DND-41 (cell line): ENCODE measurements at places on chromosomes 3 and 15.
A peak's percentile ranks its signal among the peaks of the same experiment; 100 is the strongest.

GRCh38 chr15:91694831-91695210 is 158.7 kb upstream of the SLCO3A1 start:
- DNase-seq: no peak

DNA sequence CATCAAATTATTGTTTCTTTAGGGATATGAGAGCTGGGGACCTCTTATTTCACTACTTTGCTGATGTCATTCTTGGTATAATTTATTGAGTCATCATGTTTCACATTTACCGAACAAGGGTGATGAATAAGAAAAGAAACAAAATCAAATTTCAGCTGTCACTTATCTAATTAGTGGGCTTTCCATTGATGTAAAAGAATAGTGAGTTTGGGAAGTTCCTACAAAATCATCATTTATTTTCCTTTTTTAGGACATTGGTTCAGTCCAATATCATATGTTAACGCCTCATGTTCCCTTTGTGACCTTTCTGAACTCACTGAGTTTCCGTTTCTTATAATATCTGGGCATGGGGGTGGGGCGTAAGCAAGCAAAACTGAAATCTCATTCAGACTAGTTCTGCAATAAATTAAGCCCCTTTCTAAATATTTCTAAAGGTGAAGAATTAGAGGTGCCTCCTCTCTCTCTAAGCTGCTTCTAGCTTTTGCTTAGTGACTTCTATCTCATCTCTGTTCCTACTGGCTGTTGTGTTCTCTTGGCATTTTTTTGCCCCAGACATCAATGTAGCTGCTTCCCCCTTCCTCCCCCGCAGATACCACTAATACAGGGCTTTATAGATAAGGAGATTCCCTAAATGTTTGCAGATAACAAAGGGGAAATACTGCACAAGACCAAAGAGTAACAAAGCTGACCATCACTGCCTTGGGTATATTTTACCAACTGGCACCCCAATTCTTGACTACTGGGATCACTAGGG is 238.0 kb upstream of the CTNNB1 start:
- DNase-seq: no peak

DNA sequence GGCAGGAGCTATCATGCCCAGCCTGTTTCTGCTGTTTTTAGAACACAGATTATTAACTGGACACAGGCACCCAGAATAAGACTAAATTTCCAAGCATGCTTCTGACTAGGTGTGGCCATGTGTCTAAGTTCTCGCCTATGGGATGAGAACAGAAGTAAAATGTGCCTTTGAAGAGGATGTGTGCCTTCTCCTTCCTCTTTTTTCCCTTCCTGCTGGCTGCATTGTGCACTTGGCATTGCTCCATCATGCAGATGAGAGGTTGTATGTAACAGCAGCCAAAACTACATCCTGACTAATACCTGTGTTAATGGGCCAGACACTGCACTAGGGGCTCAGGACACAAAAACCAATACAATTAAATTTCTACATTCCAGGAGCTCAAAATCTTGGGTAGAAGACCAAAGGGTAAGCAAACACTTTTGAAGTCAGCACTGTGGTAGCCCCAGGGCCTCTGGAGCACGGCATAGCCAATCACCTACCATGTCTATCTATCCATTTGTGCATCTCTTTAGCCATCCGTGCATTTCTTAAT is 40.9 kb upstream of the RNU6-1 start:
- no peak for DNase-seq

- no peak for DNase-seq
These were observed 9.3 kb downstream of the OXTR start for GRCh38 chr3:8760091-8760490.

- no peak for DNase-seq
These were observed 119.9 kb downstream of the P3H2 start for GRCh38 chr3:190000861-190001196.

GRCh38 chr15:30953731-30954378 is 37.6 kb downstream of the MTMR10 start:
- DNase-seq: no peak

DNA sequence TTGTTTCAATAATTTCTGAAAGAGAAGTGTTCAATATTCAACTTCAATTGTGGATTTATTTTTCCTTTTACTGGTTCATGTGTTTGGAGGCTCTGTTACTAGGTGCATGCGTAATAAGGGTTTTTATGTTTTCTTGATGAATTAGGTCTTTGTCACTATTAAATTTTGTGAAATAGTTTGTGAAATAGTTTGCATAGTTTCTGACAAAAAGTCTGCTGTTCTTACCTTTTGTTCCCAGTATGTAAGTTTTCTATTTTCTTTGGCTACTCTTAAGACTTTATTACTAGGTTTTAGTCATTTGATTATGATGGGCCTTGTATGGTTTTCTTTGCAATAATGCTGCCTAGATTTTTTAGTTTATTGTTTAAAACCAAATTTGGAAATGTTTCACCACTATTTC is 38.0 kb downstream of the MEF2A start:
- no peak for DNase-seq

DNA sequence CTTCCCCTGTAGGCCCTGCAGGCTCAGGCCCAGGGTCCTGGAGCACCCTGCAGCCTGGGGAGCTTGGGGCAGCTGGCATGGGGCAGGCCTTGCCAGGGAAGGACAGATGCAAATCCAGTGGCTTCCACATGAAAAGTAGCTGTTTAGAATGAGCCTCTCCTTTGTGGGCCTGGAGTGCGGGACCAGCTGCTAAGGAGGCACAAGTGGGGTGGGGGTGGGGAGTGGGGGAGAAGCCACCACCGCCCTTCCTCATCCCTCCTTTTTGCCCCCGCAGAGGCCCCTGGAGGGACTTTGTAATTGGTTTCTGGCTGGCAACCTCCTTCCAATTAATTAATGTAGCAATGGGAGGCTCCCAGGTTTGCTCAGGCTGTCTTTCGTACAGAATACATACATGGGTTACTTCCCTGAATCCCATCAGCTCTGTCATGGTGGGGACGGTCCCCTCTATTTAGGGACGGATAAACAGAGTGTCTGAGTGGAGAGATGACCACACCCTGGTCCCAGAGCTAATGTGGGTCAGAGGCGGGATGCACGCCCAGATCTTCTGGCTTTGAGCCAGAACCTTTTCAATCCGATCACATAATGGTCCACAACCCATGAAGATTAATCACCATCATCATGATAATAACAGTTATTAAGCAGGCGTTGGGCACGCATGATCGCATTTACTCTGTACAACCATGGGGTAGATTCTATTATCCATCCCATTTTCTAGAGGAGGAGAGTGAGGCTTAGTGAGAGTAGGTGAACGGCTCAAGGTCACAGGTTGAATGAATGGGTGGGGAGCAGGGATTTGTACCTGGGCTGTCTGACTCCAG is 6.2 kb downstream of the CORO2B start:
- no peak for DNase-seq

GRCh38 chr15:101499863-101500713 is 10.6 kb upstream of the PCSK6 start:
- peak; percentile 79 for DNase-seq

DNA sequence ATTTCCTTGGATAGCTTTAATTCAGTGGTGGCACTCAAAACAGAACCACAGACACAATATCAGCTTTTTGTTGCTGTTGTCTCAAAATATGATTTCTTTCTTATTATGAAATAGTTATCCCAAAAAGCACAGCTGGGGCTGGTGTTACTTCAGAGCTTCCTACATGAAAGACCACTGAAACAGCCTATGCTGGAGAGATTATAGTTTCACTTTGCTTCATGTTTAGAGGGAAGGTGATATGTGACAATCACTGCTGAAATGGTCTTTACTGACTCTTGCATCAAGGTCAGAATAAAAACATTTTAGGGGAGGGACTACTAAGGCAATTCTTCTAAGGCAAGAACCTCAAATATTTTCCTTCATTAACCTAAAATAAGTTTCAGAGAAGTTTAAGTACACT is 190.7 kb downstream of the TNIK start:
- no peak for DNase-seq

- DNase-seq: no peak
These were observed 409.9 kb downstream of the FHIT start for GRCh38 chr3:60841355-60841754.
